ENCODE measurements at places on chromosomes 4 and X.

- no peak for DNase-seq
Measured at GRCh38 chrX:129065895-129066294, 457.4 kb downstream of the SMARCA1 start.

DNA sequence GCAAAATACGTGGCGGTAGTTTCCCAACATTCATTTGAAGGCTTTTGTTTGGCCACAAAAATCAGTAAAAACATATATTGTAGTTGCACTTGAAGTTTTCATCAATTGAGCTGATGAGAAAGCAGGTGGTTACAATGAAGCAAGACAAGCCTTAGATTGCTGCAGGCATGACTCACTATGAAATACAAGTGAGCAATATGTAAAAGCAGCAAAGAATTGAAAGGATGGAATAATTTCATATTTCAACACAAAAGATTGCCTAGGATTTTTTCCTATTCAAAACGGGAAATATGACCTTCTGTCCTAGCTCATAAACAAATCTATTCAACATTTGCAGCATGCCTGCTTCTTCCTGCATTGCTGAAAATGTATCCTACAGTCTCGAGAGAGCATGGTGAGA lies 190.9 kb upstream of the BANK1 start:
- no peak for DNase-seq

DNA sequence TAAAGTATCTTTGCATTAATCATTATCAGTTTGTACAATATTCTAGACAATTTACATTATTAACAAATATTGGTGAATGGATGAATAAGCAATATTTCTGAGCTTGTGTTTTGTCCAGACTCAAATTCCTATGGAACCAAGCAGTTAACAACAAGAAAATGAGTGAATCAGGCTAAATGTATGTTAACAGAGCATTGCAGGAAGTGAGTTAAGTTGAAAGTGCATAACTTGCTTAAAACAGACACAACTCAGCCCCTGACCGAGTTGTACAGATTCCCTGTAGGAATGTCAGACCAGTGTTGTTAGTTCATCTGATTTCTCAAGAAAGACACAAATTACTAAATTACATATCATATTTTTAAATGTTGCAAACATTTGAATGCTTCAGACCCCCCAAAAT lies 23.7 kb upstream of the CSN1S1 start:
- no peak for DNase-seq

DNA sequence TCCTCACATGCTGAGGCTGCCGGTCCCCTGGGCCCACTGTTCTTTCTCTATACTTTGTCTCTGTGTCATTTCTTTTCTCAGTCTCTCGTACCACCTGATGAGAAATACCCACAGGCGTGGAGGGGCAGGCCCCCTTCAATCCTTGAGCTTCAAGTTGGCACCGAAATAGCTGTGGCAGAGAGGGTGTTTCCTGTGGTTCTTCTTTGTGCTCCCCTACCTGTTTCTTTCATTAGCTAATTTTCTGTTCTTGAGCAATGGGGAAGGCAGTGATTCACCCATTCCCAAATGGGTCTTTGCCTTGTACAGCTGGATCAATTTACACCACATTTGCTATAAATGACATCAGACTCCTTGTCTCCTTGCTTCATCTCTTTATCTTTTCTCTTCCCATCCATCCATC lies 2.1 kb upstream of the CYSLTR1 start:
- DNase-seq = peak; percentile 13

DNA sequence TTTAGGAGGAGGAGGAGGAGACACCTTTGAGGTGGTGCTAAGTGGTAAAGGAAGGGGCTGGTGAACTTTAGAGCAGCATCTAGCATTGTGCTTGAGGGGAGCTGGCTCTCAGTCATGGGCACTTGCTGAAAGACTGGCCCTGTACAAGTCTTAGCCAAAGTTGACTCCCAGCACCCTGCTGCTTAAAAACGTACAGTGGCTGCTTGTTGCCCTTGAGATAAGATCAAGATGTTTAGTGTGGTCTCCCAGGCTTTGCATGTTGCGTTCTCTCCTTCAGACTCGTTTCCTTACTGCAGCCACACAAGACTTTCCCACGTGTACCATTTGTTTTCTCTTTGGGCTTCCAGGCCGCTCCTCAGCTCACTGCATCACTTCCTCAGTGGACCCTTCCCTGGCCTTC lies 1.8 kb downstream of the MED28 start:
- no peak for DNase-seq

DNA sequence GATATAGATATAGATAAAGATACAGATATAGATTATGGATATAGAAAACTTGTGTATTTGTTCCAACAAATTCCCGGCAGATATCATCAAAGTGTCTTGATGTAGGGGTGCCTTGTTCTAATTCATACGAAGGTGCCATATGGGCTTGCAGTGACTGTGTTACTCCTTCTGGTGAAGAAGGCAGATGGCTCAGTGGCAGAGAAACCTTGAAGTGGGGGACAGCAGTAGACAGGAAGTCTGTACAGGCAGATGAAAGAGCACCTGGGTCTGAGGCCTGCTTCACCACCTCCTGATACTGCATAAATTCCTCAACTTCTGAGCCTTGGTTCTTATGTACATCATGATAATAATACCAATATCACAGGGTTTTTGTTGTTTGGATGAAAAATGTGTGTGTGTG lies 179.5 kb upstream of the GATB start:
- DNase-seq = no peak

DNA sequence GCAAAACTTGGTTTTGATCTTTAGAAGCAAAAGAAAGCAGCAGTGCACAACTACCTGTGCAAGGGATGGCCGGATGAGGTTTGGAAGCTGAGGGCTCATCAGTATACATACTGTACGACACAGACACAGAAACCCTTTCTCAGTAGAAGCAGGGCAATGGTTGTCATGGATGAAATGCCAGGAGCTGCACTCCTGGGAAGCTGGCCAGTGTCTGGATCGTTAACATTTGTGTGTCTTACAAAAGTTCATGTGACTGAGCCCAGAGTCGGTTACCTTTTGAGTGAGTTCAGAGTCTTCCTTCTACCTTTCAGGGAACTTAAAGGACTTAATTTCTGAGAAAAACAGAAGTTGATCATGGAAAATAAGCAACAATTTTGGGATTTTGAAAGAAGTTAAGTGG lies 230.3 kb downstream of the APBB2 start:
- no peak for DNase-seq

GRCh38 chr4:660401-660800 lies 13.7 kb downstream of the ATP5ME start:
- DNase-seq = no peak

GRCh38 chr4:5719350-5720055 lies 8.5 kb downstream of the EVC start:
- no peak for DNase-seq

DNA sequence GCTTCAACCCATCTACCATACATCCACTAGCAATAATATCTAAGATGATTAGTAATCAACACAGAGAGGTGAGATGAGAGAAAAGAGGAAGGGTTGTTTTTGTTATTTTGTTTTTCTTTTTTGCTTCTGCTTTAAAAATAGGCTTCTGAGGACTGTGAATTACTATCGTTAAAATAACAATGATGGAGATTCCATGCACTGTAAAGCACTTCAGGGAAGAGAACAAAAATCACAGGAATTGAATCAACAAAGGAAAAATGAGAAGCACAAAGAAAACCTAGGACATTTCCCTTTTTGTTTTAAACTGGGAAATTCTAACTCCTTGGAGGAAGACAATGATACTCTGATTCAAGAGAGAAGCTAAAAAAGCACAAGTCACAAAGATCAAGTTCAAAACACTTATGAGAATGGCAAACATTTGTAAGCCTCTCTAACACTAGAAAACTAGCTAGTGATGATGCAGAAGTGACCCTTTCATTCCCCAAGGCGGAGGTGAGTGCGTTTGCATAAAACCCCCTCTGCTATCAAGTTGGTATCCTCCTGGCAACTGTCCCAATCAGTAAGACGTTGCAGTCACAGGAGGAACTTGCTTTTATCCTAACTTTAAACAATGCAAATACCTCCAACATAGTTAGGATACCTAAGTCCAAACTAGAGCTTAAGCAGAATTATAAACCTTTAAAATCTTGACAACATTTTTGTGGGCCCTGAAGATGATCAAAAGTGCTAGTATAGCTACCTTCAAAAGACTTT lies 308.5 kb downstream of the CAMK2D start:
- DNase-seq = no peak

DNA sequence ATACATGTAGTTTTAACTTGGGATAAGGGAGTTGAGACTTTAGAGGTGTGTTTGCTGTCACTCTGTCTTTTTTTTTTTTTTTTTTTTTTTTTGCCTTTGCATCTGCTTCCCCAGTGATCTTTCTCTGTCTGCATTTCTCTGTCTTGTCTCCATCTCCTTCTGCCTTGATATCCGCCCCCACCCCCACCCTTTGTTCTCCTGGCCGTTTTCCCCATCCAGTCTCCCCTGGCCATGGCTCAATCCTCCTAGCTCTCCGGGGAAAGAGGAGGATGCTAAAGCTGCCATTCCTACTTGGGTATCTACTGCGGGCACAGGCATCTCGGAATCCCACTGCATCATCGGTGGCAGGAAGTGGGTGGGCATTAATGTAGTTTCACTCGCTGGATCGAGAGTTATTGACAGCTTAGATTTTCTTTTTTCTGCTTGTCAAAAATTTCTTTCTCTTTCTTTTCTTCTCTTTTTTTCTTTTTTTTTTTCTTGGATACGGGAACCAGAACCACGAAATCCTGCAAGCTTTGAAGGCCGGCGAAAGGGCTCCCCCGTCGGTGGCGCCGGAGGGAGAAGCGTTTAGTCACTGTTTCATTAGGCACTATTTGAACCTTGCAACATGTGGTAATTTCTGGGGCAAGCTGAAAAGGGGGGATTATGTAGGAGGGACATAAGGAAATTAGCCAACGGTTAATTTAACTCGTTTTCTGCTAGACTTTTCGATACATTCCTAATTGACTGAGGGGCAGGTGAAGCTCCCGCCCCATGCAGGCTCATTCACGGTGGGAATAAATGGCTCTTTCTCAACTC lies 8.2 kb downstream of the GSX2 start:
- no peak for DNase-seq

GRCh38 chrX:10110316-10110935 lies 46.3 kb upstream of the CLCN4 start:
- DNase-seq = no peak

DNA sequence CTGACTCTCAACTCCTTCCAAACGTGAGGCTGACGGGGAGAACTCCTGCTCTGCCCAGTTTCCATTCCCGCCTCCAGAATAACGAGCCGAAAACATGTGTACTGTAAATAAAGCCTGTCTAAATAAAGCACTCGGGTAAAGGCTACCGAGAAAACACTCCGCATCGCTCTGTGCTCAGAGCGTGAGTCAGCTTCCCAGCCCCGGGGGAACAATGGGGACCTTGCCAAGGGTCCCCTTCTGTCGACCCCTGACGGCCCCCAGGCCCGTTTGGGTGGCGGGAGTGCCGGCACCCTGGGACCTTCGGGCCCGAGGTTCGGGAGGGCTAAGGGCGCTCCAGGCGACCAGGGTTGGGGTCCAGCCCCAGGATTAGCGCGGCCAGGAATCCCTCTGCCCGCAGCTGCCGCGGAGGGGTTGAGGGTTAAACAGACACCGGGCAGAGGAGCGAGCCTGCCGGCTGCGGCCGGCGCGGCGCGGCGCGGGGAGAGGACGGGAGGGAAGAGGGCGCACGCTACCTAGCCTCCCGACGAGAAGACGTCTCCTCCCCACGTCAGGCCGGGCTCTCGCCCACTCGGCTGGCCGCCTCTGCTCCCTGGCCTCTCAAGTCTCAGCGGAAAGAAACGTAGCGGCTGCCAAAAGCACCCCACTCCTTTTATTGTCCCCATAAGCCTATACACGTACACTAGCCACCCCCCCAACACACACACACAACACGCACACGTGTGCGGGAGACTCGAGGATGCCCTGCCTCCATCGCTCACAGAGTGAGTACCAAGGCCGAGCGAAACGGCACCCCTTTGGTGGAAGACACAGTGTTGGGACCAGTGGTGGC lies 85.5 kb downstream of the BCOR start:
- DNase-seq = peak; percentile 17

DNA sequence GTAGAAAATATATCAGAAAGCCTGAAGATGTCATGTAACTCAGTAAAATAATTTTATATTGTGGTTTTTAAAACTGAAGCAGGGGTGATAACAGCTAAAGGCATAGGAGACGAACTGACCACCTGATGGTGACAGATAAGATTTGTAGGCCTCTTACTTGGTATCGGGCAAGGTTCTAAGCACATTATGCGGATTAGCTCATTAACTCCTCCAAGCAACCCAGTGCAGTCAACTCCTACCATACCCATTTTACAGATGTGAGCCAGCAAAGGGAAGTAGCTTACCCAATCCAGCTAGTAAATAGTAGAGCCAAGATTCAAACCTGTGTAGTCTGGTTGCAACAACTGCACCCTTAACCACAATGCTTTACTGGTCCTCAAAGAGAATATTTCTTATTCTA lies 62.1 kb downstream of the CC2D2A start:
- DNase-seq = no peak

DNA sequence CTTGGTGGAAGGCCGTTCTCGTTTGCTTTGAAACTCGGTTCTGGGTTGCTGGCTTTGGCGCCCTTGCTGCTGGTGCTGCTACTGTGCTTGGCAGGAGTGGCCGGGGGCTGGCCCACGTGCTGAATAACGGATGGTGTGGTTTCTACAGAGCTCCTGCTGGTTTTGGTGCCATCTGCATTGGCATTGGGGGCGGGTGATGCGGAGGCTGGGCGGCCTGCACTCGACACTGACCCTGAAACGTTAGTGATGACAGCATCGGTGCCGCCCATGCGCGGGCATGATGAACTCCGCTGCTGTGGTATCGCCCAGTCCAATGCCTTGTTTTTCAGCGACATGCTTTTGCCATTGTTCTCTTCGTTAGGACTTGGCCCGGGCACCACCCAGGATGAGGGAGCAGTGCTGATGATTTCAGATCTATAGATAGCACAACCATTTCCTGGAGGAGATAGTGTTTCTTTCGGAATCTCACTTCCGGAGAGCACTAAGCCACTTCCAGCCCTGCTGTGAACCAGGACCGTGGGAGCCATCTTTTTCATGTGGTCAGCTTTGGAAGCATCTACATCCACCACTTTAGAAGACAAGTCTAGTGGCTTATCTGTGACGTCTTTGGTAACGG lies 24.2 kb downstream of the BCOR start:
- DNase-seq = no peak

GRCh38 chr4:165388756-165389155 lies 9.9 kb downstream of the CPE start:
- DNase-seq = no peak

- DNase-seq = no peak
Measured at GRCh38 chr4:113588895-113589668, 172.5 kb downstream of the CAMK2D start.

- no peak for DNase-seq
Measured at GRCh38 chr4:140806163-140806562, 50.0 kb upstream of the TBC1D9 start.

GRCh38 chrX:110755061-110755460 lies 40.6 kb downstream of the CHRDL1 start:
- DNase-seq = no peak

- no peak for DNase-seq
Measured at GRCh38 chr4:1496116-1496642, 89.9 kb upstream of the NKX1-1 start.

GRCh38 chr4:121958777-121959176 lies 6.9 kb upstream of the TRPC3 start:
- no peak for DNase-seq

GRCh38 chr4:157300701-157301100 lies 80.2 kb downstream of the GRIA2 start:
- DNase-seq = no peak

All from stimulated activated CD4-positive, alpha-beta T cell treated with anti-CD3 and anti-CD28 coated beads, Interleukin-4, amount 100 ng/mL, for 24 hours (primary cell).